ENCODE measurements at places on chromosomes 3 and 15.

DNA sequence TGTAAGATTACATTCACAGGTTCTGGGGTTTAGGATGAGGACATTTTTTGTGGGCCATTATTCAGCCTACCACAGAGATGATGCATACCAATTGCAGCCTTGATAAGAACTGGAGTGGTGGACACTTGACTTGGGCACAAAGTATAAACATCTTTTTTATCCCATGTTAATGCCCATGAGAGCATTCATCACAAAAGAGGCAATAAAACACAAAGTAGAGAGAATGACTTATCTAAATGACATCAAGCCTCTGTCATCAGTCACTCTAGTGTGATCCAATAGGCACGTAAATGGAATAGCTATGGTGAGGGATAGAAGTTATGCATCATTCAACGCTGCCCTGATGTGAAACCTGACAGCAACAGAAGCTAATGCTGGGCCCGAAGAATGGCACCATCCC is 25.8 kb downstream of the VEPH1 start:
- no peak for DNase-seq

DNA sequence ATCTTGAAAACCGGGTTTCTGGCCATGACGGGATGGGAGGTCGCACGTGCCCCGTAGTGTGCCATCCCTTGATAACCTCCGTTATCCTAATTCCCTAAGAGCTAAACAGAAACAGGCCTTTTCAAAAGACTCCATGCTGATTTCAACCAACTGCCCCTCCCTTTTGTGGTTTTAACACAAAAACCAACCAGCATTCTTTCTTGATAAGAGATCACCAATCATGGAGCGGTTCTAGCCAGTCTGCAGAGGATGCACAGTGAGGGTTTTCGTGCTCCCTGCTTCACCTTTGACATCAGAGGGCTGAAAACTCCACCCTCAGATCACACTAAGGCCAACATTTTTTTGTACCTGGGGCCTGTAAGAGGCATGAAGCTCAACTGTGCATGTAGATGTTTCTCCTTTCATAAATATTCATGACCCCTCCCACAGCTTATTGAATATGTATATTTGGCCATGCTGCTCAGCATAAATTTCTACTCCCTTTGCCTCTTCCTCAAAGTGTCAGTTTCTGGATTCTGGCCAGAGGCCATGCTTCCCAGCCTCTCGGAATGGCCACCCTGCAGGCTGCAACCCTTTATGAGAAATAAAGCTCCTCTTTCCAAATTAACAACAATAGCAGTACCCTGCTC is 41.3 kb downstream of the FAM3D start:
- no peak for DNase-seq

GRCh38 chr3:115720983-115721382 is 97.7 kb downstream of the GAP43 start:
- DNase-seq, result no peak

- no peak for DNase-seq
Observed at GRCh38 chr3:28761375-28761774, 412.8 kb upstream of the AZI2 start.

- DNase-seq, result no peak
Observed at GRCh38 chr3:188778091-188778852, 393.5 kb upstream of the TPRG1 start.

DNA sequence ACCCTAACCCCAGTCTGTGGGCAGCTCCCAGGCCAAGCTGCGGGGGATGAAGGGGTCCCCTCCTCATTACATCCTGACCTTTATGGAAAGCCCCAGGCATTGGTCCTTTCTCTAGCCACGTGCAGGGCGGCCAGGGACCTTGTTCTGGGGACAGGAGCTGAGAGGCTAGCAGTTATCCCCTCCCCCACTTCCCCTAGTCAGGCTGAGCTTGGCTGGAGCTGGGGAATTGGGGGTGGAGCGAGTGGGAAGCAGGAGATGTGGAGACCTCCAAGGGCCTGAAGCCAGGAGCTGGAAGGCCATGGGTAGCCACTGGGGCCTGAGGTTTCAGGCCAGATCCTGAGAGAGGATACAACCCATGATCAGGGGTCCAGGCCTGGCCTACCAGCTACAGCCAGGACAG is 45.8 kb downstream of the DNAH1 start:
- DNase-seq, result no peak

DNA sequence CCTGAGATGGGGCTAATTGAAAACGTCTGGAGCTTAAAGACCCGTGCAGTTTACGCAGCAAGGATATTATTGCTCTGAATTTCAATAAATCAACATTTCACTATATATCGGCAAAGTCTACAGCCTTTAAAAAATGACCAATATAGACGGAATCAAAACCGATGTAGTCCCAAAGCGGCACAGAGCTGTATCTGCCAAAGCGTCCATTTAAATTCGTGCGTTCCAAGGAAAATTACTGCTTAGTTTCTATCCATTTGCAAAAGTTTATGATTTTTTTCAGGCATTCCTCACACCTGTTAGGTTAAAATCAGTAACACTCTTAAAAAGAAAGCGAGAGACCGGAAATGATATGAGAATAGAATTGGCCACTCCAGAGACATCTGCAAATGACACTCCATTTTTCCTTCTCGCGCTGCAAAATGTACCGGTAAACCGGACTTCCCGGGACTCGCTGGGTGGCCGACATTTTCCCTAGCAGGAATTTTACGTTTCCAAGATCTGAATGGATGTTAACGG is 777 bp upstream of the EIF4A2 start:
- DNase-seq, result no peak

- no peak for DNase-seq
Observed at GRCh38 chr3:3403700-3404099, 224.2 kb upstream of the CRBN start.

Measured in globus pallidus (tissue), 1 donor.